ENCODE measurements at places on chromosomes 16 and 17.
A peak's percentile ranks its signal among the peaks of the same experiment; 100 is the strongest.

DNA sequence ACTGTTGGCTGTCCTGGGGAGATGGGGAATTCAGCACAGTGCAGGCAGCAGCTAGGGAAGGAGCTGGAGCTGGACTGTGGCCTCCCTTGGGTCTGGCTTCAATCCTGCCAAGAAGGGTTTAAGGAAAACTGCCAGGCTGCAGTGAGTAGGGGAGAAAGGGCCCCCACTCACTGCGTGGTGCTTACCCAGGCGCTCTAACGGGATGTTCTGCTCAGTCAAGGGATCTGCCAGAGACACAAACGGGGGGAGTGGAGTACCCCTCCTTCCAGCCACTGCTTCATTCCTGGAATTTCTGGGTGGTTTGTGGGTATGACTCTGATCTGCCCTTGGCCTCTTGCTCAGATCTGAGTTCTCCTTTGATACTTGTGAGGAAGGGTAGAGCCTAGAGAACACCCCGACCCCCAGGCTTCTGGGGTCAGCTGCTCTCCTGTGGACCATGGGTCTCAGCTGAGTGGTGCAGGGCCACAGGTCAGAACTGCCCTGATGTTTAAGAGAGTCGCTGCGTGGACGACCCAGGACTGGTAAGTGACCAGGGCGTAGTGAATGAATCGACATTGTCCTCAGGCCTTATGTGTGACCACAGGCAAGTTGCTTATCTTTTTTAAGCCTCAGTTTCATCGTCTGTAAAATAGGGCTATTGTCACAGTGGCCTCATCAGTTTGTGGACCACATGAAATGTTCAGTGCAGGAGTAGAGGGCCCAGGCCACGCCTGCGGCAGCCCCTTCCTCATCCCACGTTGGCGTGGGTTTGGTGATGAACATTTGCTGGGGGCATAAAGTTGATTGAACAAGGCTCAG lies 9.6 kb downstream of the CRISPLD2 start:
- no peak for DNase-seq

DNA sequence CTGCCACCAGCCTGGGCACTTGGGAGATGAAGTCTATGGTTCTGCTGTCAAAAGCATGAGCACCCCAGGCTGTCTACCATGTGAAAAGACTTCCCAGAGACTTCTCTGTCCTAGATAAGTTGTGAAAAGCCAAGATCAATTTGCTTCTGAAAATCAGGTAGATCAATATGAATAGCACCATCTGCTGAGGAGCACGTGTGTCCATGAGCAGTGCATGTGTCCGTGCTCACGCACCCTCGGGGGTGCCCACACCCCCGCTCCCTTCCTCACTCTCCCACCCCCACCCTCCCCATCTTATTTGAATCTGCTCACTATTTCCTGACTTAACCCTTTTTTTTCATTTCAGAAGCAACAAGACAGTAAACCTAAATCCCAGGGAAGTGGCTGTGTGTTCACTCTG lies 238.3 kb upstream of the SDK2 start:
- DNase-seq, result no peak

DNA sequence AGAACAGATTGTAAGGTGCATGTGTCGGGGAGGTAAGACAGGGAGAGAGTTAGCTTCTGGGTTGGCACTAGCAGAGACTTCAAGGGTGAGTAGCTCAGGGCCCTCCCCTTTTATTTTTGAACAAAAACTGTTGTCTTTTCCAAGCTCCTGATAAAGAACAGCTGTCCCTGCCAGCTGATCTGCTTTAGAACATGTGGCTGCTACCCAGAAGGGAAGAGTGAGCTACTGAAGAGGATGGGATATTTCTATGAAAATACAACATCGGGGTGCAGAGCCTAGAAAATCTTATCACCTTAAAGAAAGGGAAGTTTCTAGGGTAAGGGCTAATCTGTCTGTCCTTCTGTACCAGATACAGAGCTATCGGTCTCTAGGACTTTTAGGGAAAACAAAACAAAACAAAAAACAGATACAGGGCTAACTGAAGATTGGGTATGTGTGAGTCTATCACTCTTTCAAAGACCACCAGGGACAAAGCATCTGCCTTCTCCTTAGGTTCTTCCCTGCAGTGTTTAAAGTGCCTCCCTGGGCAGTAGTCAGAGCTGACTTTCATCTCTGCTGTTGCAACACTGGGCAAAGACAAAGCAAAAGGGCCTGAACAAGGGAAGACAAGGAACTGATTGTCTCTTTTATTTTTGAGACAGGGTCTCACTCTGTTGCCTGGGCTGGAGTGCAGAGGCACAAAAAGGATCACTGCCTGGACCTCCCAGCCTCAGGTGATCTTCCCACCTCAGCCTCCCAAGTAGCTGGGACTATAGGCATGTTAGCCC lies 5.0 kb upstream of the DHRS13 start:
- peak; percentile 46 for DNase-seq

- DNase-seq, result no peak
Measured at GRCh38 chr17:68368387-68368786, 77.1 kb downstream of the ARSG start.

DNA sequence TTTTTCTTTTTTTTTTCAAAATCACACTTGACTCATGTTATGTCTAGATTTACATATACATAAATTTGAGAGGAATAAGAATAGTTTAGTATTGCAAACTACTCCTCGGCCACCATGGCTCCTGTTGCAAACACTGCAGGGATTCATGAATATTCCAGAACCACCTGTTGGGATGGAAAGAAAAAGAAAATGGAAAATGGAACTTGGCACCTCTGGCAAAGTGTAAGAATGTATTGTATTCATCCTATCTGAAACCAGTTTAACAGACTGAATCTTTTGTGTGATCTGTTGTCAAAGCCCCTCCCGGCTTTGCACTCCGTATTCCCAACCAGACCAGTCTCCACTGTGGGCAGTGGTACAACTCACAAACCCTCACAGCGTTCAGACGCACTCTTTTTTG lies 124.4 kb downstream of the SPECC1 start:
- DNase-seq, result no peak

DNA sequence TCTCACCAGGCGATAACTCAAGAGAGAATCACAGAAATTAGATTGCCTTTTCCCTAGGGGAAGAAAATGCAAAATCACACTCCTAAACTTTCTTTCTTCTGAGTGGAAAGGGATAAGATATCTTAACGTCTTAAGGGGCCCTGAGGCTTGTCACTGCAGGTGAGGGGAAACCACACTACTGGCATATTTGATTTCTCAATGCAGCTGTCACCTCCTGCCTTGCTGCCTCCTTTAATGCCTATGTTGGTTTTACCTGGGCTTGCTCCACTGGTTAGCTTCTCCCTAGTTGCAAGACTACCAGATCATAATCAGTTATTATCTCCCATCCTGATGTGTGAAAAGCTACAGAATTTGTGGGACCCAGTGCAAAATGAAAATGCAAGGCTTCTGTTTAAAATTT lies 4.5 kb upstream of the HERPUD1 start:
- no peak for DNase-seq

DNA sequence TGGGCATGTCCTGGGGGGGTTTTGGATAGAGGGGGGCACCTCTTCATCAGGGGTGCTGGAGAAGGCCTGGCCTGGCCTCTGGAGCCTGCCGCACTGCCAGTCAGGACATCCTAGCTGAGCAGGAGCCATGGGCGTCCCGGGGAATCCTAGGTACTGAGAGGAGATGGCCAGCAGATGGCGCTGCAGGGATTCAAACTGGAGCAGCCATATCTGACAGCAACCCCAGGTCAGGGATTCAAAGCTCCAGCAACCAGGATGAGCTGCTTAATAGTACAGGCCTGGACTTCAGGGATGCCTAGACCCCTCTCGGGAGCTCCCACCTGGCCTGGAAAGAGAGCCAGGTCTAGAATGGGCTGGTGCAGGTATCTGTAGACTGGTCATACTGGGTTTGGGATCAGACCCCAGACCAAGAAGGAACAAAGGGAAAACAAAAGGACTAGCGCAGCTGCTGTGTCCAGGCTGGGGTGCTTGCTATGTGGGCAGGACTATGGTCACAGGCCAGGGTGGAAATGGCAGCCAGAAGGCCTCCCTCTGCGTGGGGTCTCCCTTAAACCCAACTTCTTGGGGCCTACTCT lies 306.9 kb upstream of the RBFOX1 start:
- peak; percentile 38 for DNase-seq

- DNase-seq, result no peak
Measured at GRCh38 chr16:70255574-70255973, 3.8 kb upstream of the EXOSC6 start.

GRCh38 chr17:4309897-4310296 lies 46.1 kb upstream of the ANKFY1 start:
- no peak for DNase-seq

GRCh38 chr17:44904001-44904984 lies 5.0 kb upstream of the EFTUD2 start:
- no peak for DNase-seq

GRCh38 chr17:2797637-2798036 lies 1.4 kb downstream of the RAP1GAP2 start:
- DNase-seq, result no peak

DNA sequence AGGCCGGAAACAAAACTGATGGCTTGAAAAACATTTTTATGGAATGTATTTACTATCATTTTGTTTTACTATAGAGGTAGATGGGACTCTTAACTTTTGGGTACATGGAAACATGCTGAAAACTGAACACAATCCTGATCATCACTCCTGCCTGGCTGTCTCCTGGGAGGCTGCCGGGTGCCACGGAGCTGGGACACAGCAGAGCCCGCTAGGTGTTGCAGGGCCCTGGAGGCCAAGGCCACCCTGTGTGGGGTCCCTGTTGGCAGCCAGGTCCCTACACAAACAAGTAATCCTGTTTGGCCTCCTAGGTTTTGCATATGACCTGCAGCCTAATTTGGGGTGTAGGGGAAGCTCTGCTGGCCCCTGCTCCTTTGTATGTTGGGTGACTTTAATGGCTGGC lies 17.5 kb downstream of the PLD6 start:
- DNase-seq, result no peak

- DNase-seq, result peak; percentile 38
Measured at GRCh38 chr16:2243031-2243528, 6.8 kb downstream of the DNASE1L2 start.

GRCh38 chr16:47375423-47375822 lies 85.4 kb downstream of the ITFG1 start:
- no peak for DNase-seq

DNA sequence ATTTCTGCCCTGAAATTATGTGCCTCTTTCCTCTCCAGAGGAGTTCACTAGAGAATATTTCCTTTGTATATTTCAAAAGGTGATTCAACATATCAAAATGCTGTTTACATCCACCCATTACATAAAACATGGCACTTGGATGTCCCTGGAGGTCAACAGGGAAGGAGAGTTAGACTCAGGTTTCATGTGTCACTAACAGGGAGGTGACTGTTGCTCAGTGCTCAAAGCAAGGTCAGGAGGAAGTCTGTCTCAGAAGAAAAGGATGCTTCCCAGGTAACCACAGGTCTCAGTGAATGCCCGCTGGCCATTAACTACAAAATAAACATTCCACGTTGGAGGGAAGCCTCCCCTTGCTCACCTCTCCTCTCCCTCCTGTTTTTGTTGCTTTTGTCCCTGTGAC lies 198.6 kb downstream of the AXIN2 start:
- DNase-seq, result no peak

DNA sequence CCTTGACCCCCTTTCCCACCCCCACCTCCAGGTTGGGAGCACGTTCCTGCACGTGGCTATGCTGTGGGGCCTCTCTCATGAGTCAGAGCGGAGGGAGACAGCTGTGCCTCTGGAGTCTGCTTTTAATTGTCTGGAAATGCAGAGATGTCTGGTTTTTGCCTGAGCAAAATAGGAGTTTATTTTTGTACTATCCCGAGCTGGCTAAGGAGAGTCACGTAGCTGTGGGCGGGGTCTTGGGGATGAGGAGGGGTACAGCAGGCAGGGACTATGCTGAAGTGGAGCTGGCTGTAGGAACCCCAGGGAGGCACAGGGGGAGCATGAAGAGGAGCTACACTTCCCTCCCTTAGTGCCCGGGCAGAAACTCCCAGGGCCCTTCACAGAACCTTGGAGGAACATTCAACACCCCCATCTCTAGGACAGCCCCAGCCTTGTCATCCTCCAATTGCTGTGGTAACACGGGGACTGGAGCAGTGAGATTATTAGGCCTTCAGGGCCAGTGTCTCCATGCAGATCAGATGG lies 44.7 kb upstream of the LGALS9 start:
- DNase-seq, result peak; percentile 71

- DNase-seq, result no peak
Measured at GRCh38 chr17:77894126-77894956, 64.2 kb upstream of the TNRC6C start.

DNA sequence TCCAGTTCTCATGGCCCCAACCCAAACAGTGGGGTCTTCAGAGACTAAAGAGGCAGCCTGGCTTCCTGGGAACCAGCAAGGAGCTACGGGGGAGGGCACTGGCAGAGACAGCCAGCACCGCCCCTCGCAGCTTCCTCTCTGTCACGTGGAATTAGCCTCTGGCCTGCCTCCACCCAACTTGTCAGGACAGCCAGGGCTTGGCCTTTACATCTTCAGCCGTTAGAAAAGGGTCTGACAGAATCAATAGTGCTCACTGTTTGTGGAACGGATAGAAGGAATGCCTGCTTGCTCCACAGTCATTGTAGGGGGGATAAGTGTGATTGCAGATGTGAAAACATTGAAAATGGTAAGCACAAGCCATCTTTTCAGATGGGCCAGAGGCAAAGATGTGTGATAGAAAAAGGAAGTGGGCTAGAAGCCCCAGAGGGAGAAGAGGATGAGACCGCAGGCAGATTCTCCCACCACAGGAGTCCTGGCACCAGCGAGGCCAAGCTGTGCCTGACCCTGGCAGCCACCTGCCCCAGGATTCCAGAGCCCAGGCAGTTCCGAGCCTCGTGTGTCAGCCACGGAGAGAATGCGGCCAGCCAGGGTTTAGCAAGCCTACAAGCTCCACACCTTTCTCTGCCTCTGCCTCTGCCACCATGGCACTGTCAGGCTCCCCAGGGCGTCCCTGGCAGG lies 18.6 kb downstream of the GRIN2C start:
- DNase-seq, result no peak

- DNase-seq, result no peak
Measured at GRCh38 chr17:28925912-28926365, 23.1 kb upstream of the DHRS13 start.

DNA sequence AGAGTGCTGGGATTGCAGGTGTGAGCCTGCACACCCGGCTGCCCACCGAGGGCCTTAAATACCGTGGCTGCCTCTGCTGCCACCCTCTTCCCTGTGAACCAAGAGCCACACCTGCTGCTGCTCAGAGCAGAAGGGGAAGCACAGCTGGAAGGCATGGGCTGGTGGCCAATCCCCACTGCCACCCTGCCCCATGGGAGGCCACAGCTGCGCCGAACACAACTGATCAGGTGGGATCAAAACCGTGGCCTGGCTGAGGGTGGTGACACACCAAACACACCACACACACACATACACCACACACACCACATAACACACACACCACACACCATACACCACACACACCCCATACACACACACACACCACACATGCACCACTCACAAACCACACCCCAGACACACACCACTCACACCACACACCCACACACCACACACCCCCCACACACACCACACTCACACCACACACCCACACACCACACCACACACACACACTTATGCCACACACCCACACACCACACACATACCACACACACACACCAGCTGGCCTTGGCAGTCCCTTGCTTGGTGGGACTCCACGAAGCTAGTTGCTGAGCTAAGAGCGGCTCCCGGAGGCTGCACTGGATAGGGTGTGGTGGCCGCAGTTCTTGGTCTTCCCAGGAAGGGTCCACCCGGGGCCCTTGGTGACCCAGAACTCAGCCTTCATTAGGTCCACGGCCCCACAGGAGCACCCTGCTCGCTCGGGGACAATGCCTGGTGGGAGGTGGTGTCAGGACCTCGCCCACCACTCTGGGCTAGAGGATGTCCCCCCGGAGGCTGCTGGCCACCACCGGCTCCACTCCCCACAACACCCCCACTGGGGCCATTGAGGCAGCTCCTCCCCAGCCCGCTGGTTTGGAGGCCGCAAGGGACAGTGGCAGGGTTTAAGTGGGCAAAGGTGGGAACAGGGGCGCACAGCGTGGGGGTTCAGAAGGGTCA lies 14.9 kb downstream of the CEP131 start:
- DNase-seq, result no peak
